Body of pancreas (tissue), 4 donors: ENCODE measurements at places on chromosomes 7 and 10. TPM values are rescaled to one million over a fixed set of nuclear protein-coding genes. Genes with fewer than 3 reads are reported as not detected.

GRCh38 chr7:105387508-105388355 is 989 bp downstream of the SRPK2 start:
- no peaks in the 10 kb centered on the region for H3K36me3 ChIP-seq
- peaks cover 16% of the 10 kb centered on the region for H3K4me1 ChIP-seq
- peak; percentile 77 for DNase-seq
- H3K4me3 ChIP-seq, result peak overlapping the region; percentile 88
- H3K27ac ChIP-seq, result peak overlapping the region; percentile 73

DNA sequence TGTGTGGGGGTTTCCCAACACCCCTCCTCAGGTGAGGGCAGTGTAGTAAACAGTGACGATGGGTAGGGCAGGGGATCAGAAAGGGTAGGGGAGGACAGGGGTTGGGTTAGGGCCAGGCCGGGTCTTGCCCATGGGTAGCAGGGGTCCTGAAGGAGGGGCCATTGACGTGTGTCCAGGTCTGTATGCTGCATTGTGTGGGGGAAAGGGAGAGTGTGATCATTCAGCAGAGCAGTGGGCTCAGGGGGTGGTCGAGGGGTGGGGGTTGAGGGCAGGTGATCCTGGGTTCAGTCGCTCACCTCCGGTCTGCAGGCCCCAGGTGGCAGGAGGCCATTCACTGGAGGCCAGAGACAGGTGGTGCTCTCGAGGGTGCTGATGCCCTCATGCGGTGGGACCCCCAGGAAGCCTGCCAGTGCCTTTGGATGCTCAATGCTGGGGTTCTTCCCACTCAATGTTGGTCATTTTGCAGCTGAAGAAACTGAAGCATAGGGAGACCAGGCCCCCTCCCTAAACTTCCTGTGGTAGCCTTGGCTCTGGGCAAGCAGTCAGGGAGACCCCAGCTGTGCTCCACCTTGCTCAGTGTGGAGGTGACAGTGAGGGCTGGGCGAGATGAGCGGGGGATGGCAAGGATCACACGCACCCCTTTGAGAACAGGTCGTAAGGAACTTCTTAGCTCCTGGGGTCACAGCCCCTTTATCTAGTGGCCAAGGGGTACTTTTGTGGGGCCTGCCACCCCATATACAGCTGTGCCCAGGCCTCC is 48.8 kb upstream of the CAMK2B start:
- no peak overlapping the region for H3K4me3 ChIP-seq
- H3K27ac ChIP-seq, result no peak overlapping the region
- no peaks in the 10 kb centered on the region for H3K27me3 ChIP-seq
- H3K36me3 ChIP-seq, result no peaks in the 10 kb centered on the region
- H3K4me1 ChIP-seq, result no peaks in the 10 kb centered on the region
- DNase-seq, result no peak

DNA sequence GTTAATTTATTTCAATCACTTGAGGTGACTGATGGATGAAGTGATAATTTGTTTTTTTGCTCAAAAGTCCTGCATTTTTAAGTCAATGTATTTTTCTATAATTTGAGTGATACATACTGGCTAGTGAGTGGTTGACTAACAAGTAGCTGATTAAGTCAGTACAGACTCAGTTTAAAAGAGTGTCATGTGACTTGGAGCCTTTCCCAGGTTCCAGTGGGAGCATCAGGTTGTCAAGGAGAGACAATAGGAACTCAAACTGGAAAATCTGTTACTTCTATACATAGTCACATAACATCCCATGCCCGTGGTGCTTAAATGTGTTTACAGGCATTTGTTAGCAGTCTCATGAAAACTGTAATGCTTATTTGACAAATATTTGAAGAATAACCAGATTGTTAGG is 154.7 kb downstream of the ANK3 start:
- no peak overlapping the region for H3K4me3 ChIP-seq
- DNase-seq, result no peak
- no peak overlapping the region for H3K27ac ChIP-seq
- no peaks in the 10 kb centered on the region for H3K4me1 ChIP-seq
- no peaks in the 10 kb centered on the region for H3K27me3 ChIP-seq

Gene UCMA
- total RNA-seq, result not detected

Gene FZD1
- 6.3 TPM for total RNA-seq

DNA sequence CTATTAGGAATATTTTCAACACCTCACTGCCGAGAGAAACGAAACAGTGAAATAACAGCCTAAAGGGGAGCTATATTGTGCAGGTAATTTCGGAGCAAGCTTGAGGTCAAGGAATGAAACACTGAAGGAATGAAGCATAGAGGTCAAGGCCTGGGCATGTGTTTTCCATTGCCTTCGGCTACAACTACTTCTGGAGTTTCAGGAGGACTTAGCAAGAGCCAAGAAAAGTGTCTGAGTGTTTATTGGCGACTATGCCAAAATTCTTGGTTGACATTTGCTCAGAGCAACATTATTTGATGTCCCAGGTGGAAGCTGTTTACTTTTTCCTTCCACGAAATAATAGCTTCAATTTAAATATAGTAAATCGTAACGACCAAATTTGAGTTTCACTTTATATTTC is 89.6 kb upstream of the IFRD1 start:
- no peak overlapping the region for H3K27ac ChIP-seq
- no peak overlapping the region for H3K4me3 ChIP-seq
- no peak for DNase-seq
- no peaks in the 10 kb centered on the region for H3K36me3 ChIP-seq

GRCh38 chr10:86255405-86256251 is 111.0 kb downstream of the GRID1 start:
- no peak for DNase-seq
- no peaks in the 10 kb centered on the region for H3K27me3 ChIP-seq
- no peaks in the 10 kb centered on the region for H3K36me3 ChIP-seq
- no peak overlapping the region for H3K4me3 ChIP-seq
- no peaks in the 10 kb centered on the region for H3K4me1 ChIP-seq
- no peak overlapping the region for H3K27ac ChIP-seq

DNA sequence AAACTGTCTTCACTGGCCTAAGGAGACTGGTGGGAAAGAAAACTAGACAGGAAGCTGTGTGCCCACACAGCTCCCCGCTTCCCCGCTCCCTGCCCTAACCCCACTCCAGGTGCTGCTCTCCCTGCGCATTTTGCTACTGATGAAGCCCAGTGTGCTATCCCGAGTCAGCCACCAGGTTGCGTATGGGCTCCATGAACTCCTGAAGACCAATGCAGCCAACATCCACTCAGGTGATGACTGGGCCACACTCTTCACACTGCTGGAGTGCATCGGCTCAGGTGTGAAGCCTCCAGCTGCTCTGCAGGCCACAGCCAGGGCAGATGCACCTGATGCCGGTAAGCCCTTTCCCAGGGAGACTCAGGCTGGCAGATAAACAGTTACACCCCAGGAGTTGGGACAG is 20.3 kb upstream of the NFKB2 start:
- peaks cover 50% of the 10 kb centered on the region for H3K36me3 ChIP-seq
- no peak for DNase-seq
- no peak overlapping the region for H3K4me3 ChIP-seq

DNA sequence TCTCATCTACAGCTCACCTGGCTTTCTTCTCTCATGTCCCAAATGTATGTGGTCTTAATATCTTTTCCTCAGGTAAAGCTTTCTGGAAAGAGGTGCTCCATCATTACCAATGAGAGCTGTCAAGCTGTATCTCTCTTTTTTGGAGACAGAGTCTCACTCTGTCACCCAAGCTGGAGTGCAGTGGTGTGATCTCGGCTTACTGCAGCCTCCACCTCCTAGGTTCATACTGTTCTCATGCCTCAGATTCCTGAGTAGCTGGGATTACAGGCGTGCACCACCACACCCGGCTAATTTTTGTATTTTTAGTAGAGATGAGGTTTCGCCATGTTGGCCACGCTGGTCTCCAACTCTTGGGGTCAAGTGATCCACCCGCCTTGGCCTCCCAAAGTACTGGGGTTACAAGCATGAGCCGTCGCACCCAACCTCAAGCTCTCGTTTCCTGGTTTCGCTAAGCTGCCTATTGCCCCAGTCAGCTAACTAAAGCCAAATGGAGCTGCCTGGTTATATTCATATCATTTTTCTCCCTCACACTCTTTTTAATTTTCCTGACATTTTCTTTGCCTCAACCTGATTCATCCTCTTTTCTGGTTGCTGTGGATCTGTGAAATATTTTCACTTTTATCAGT is 60.5 kb downstream of the SUFU start:
- no peaks in the 10 kb centered on the region for H3K4me1 ChIP-seq
- DNase-seq, result no peak
- no peaks in the 10 kb centered on the region for H3K36me3 ChIP-seq
- H3K27ac ChIP-seq, result no peak overlapping the region

DNA sequence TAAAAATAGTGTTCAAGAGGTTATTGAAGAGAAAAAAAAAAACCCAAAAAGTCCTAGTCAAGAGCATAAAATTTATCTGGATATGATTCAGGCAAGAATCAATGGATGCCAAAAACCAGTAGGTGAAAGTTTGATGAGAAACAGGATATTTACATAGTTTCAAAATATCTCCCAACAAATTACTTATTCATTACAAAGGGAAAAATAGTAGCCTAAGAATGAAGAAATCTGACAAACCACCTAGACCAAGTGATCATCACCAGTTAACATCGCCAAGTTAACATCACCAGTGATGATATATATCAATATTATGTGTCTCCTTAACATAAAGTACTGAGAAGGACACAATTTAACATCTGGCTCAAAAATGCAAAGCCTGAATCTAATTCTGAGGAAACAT is 85.2 kb downstream of the RNLS start:
- H3K36me3 ChIP-seq, result no peaks in the 10 kb centered on the region
- H3K4me3 ChIP-seq, result no peak overlapping the region
- no peak for DNase-seq
- no peaks in the 10 kb centered on the region for H3K4me1 ChIP-seq

Gene PTER
- 6.3 TPM for total RNA-seq

Gene MSS51
- total RNA-seq, result 3.9 TPM

Gene CUBN
- 3.6 TPM for total RNA-seq

- DNase-seq, result no peak
- peaks cover 1% of the 10 kb centered on the region for H3K4me1 ChIP-seq
- no peaks in the 10 kb centered on the region for H3K27me3 ChIP-seq
- H3K36me3 ChIP-seq, result no peaks in the 10 kb centered on the region
- H3K4me3 ChIP-seq, result no peak overlapping the region
- no peak overlapping the region for H3K27ac ChIP-seq
Observed at GRCh38 chr10:107649249-107649648, 484.7 kb upstream of the SORCS1 start.

GRCh38 chr7:106418526-106418925 is 133.7 kb upstream of the NAMPT start:
- peak overlapping the region; percentile 87 for H3K27ac ChIP-seq
- no peak for DNase-seq
- H3K36me3 ChIP-seq, result no peaks in the 10 kb centered on the region
- peaks cover 57% of the 10 kb centered on the region for H3K4me1 ChIP-seq
- no peak overlapping the region for H3K4me3 ChIP-seq

Gene CASTOR2
- total RNA-seq, result 9.6 TPM

GRCh38 chr10:119285495-119286267 is 78.3 kb downstream of the GRK5 start:
- no peak overlapping the region for H3K4me3 ChIP-seq
- peaks cover 11% of the 10 kb centered on the region for H3K4me1 ChIP-seq
- DNase-seq, result no peak
- H3K27me3 ChIP-seq, result no peaks in the 10 kb centered on the region
- no peaks in the 10 kb centered on the region for H3K36me3 ChIP-seq
- no peak overlapping the region for H3K27ac ChIP-seq

Gene CCNJ
- 7.9 TPM for total RNA-seq

- no peaks in the 10 kb centered on the region for H3K4me1 ChIP-seq
- H3K4me3 ChIP-seq, result no peak overlapping the region
- no peak for DNase-seq
- no peak overlapping the region for H3K27ac ChIP-seq
- H3K27me3 ChIP-seq, result no peaks in the 10 kb centered on the region
- H3K36me3 ChIP-seq, result no peaks in the 10 kb centered on the region
Observed at GRCh38 chr10:126421756-126422256, 33.5 kb upstream of the ADAM12 start.

- H3K27me3 ChIP-seq, result no peaks in the 10 kb centered on the region
- H3K36me3 ChIP-seq, result no peaks in the 10 kb centered on the region
- no peak overlapping the region for H3K4me3 ChIP-seq
- DNase-seq, result no peak
- peaks cover 5% of the 10 kb centered on the region for H3K4me1 ChIP-seq
Observed at GRCh38 chr10:30185341-30185740, 126.0 kb upstream of the JCAD start.
